ENCODE measurements at places on chromosomes 6 and 20.
A peak's percentile ranks its signal among the peaks of the same experiment; 100 is the strongest.

- DNase-seq, result no peak
Measured at GRCh38 chr20:24762371-24762770, 186.7 kb upstream of the CST7 start.

- no peak for DNase-seq
Measured at GRCh38 chr6:5155906-5156305, 70.8 kb downstream of the PPP1R3G start.

GRCh38 chr20:49483018-49483695 is 689 bp upstream of the KCNB1 start:
- DNase-seq, result no peak

GRCh38 chr20:43820731-43821330 is 93.8 kb upstream of the TOX2 start:
- no peak for DNase-seq

DNA sequence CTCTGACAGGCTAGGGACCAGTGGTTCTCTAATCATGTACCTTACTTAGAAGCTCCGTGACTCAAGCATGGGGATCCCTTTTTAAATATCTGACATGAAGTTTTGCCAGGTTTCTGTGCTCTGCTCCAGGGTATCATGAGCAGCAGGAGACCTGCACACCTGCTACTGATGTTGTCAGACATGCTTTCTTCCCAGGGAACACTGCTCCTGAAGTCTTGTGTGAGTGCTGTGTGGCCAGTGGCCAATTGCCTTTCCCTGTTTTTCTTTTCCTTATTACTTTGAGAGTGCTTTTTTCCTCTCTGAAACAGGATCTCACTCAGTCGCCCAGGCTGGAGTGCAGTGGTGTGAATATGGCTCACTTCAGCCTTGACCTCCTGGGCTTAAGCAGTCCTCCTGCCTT is 26.4 kb downstream of the SLX4IP start:
- DNase-seq, result no peak

- DNase-seq, result no peak
Measured at GRCh38 chr6:80480421-80481157, 374.1 kb downstream of the BCKDHB start.

GRCh38 chr6:110828396-110828795 is 13.1 kb upstream of the CDK19 start:
- no peak for DNase-seq

GRCh38 chr6:22904431-22904830 is 335.1 kb downstream of the HDGFL1 start:
- no peak for DNase-seq

DNA sequence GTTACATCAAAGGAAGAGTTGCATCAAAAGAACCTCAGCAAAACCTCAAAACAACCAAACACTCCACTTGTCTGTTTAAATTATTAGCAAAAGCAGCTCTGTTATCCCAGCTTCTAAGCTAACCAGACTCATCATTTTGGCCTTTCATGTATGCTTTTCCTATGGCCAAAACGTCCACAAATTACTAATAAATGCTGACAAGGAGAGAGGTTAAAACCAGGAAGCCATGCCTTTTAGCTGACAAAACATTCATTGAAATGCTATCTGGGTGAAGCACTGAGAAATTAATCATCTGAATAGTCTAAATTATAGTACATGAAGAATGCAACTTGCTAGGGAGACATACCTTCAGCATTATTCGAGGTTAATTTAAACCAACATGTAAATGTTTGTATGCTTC is 80.6 kb downstream of the LAMA2 start:
- DNase-seq, result no peak

GRCh38 chr6:12315292-12316081 is 25.3 kb downstream of the EDN1 start:
- no peak for DNase-seq

- DNase-seq, result no peak
Measured at GRCh38 chr20:59737816-59738215, 133.5 kb downstream of the PHACTR3 start.

DNA sequence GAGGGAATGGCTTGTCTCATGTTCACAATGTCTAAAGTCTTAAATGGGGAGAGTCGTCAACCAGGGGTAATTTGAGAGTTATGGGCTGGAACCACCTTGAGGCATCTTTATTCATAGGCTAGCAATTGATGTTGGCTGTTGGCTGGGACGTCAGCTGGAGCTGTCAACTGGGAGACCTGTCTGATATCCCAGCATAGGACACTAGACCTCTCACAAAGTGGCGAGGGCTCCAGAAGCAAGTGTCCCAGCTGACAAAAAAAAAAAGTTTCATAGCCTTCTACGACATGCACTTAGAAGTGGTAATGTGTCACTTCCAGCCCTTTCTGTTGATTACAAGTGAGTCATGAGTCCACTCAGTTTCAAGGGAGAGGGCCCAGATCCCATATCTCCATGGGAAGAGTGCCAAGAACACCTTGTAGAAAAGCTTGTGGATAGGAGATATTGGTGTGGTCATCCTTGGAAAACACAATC is 278.0 kb downstream of the ESR1 start:
- no peak for DNase-seq

GRCh38 chr6:20180935-20181334 is 31.3 kb downstream of the MBOAT1 start:
- DNase-seq, result no peak

DNA sequence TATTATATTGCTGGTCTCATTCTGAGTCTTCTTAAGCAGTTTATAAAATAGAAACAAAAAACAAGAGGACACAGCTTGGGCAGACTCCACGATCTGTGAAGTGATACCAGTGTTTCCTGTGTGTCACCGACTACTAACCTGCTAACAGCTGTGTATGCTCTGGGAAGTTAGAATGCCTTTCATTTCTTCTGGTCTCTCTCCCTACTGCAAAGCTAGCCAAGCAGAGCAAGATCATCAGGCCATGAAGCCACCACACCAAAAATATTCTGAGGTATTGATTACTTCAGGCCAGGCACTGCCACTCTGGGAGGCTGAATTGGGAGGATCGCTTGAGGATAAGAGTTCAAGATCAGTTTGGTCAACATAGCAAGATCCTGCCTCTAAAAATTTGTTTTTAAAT is 46.9 kb upstream of the SMIM29 start:
- DNase-seq, result no peak

DNA sequence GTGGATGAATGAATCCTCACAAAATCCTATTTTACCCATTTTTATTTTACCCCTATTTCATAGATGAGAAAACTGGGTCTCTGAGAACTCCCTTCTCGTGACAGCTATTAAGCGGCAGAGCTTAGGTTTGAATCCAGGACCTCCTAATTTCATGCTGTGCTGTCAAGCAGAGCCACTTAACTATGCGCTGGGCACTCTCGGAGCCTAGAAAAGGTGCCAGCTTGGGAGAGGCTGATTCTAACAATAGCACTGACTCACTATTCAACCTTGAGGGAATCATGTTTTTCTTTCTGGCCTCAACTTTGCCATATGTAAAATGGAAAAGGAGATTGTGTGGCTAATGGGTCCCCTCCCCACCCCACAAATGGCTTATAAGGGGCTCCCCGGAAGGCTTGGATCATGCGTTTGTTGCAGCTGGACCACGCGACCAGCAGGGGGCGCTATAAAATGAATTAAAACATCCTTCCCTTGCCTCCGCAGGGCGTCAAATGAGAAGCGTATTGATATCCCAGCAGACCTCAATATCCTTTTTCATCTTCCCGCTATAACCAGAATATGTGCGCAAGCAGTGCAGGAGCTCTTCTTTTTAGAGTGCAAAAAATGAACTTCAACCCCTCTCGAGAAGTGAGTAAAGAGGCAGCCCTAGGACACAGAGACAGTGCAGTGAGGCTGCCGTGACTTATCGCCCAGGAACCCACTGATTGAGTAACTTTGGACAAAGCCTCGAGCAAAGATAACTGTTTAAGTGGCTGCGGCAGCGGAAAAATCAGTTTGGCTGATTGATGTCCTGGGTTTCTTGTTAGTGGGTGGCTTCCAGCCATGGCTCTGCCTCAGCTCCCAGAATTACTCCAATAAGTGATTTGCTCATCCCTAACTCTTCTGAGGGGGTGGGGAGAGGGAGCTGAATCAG is 12.8 kb upstream of the PDYN start:
- peak; percentile 30 for DNase-seq

DNA sequence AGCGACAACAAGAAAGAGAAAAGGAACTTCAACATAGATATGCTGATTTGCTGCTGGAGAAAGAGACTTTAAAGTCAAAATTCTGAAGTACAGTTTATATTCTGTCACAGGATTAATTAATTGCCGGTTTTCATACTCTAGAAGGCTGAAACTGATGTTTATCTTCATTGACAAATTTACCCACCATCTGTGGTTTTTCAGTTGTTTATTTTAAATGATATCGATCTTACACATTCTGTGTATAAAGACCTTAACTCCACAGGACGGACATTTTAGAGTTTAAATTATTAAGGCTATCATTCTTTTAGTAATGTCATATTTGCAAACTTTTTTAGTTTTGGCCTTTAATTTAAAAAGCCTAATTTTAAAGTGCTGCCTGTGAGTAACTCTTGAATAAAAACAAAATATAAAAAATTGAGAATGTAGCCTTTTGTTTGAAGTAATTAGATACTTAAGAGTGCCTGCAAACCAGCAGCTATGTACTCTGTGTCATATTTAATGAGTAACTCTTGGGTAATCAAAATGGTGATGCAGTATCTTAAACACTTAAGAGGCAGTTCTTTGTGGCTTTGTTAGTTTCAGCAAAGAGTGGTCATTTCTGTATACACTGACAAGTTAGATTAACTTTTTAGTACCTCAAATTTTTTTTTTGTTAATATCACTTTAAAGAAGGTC is 59.3 kb downstream of the CDC5L start:
- DNase-seq, result no peak

DNA sequence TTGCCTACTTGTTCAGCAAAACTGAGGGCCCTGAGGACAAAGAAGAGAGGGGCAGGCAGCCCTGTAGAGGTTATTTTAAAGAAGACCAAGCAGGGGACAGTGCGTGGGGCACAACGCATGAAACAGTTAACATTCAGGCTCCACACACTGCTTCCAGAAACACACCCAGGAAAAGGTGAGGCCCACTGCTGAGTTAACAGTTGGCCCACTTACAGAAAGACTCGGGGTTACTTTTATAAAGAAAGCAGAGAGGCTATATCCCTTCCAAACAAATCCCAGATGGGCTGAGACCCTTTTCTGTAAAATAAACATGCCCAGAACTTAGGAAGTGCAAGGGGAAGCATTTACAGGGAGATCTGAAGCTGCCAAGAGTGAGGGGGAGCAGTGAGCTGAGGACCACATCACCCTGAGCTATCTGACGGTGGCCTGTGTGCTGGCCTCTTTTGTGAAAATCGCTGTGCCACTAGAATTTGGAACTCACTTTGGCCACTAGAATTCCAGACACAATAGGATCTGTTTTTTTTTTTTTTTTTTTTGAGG is 49.8 kb upstream of the SSTR4 start:
- DNase-seq, result no peak

DNA sequence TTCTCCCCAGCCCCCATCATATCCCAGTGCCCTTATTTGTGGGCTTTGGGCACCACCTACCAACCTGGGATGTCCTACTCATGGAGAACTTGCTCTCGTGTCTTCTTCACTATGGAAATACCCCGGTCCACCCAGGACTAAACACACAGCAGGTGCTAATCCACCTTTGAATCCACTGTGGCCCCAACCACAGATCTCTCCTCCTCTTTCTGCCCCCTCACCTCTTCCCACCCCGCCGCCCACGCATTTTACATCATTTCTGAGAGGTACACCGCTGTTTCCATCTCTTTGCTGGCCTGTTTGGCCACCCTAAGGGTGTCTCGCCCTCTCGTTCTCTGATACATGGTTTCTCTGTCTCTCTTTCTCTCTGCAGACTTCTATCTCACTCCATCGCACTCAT is 82.5 kb upstream of the CTNNBL1 start:
- no peak for DNase-seq

DNA sequence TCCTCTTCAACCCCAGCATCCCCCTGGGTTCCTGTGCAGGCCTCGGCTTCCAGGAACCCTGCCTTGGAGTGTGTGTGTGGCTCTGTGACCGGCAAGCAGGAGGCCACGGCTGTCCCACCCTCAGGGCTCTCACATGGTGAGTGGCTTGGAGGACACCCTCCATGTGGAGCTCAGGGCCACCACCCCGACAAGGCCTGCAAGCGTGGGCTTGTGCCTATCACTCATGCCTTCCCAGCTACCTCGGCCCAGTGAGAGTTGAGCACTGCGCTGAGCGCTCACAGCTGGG is 76.7 kb downstream of the DACT2 start:
- no peak for DNase-seq

DNA sequence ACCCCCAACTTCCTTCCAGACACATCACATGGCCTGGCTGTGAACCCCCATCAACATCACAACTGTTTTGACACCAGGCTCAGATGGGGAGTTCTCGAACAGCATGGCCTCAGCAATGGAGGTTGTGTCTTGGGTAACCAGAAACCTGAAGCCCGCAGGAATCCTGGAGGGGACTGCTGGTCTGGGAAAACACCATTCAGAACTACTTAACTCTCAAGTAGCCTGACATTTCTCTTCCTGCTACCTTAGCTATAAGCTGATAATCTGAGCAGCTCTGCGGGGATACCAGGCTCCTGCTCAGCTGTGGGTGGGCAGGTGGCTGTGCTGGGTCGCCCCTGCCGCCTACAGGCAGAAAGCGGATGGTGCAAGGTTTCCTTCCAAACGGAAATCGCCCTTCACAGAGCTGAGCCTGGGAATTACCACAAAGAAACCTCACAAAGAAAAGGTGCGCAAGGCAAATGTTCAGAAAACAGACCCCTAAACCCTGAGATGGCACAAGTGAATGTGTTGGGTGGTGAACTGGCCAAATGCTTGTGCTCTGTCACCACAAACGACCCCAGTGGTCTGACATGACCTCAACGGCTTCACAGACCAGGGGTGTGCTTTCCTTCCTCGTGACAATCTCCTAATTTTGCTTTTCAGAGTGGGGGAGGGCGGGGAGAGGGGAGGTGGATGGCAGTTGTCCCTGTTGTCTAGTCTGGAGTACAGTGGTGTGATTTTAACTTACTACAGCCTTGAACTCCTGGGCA is 29.5 kb downstream of the SNX5 start:
- DNase-seq, result peak; percentile 59

DNA sequence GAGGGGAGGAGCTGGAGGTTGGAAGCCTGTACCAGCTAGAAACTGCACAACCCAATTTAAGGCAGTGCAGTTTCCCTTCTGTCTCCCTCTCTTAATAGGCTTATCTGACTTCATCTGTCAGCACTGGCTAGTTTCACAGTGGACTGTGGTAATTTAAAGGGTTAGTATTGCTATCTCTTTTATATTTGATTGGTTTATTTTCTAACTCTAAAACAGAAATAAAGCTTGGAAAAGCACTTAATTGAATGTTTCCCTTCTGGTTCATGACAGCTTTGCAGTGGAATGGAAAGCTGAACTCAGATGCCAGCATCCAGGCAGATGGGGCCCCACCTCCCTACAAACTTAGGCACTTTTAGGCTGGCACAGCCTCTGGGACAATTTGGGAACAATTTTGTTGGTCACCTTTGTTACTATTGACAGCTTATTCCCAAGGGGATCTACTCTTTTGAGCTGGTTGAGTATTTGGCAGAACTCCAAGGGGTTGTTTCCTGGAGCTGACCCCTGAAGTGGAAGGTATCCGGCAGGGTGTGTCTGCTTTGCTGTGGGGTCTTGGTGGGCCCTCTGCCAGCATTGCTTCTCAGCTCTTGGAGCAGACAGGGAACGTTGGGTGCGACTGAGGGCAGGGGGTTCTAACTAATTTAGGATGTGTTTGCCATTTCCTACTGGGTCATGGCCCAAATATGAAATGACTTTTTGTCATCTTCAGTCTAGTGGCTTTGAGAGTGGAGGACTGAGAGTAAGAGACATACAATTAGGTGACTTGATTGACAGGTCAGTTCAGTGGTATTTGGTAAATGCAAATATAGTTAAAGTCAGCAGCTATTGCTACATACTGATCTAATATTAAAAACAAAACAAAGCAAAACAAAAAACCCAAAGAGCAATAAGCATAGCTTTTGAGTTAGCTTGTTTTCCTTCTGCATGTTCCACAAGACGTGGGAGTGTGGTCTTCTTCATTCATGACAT is 9.3 kb downstream of the SH3BGRL2 start:
- DNase-seq, result no peak

- no peak for DNase-seq
Measured at GRCh38 chr20:17935761-17936160, 32.8 kb downstream of the SNX5 start.

Data from CD4-positive, alpha-beta T cell treated with Interleukin-17A for 4 hours (primary cell).